ENCODE measurements at places on chromosomes 4 and X.
A peak's percentile ranks its signal among the peaks of the same experiment; 100 is the strongest.

GRCh38 chr4:3041192-3042142 is 32.9 kb downstream of the HTT-AS start:
- peak; percentile 17 for DNase-seq

- peak; percentile 76 for DNase-seq
Measured at GRCh38 chr4:76658231-76659102, 223.4 kb downstream of the SHROOM3 start.

DNA sequence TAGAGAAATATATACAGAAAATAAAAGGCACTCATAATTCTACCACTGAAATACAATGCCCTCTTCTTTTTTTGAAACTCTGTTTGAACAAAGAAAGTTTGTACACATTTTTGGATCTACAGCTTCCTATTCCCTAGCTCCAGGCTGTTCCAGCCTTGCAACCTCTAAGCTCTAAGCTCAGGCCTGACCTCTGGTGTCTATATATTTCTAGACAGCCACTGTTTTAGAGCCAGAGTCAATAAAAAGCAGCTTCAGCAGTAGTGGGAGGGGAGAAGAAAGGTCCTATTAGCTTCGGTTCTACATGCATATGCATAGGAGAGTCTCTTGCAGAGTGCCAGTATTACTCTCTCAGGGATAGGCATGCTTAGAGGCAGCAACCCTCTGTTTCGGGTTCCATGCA is 39.7 kb downstream of the CLDN2 start:
- DNase-seq: no peak

DNA sequence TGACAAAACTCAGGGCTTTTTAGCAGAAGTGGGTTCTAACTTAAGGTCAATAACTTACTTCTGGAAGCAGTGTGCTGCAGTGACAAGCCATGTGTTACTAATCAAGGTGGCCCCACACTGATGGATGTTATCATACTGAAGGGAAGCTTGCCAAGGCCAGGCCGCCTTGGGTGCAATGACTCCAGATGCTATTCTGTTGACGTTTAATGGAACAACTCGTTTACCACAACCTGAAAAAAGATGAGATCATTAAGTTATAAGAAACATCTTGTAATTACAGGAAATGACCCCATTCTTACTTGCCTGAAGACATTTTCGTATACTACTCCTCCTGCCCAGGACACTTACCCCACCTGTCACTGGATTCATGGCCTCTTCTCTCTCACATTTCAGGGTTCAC is 38.9 kb upstream of the TMPRSS11D start:
- peak; percentile 3 for DNase-seq

GRCh38 chrX:69603566-69604194 is 12.2 kb upstream of the EDA start:
- DNase-seq: no peak

DNA sequence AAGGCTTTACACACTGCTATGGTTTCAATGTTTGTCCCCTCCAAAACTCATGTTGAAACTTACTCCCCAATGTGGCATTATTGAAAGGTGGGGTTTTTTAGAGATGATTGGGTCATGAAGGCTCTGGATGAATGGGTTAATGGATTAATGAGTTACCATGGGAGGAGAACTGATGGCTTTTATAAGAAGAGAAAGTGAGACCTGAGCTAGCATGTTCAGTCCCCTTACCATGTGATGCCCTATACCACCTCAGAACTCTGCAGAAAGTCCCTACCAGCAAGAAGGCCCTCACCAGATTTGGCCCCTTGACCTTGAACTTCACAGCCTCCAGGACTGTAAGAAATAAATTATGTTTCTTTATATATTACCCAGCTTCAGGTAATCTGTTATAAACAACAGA is 68.9 kb upstream of the CAPN6 start:
- DNase-seq: no peak

DNA sequence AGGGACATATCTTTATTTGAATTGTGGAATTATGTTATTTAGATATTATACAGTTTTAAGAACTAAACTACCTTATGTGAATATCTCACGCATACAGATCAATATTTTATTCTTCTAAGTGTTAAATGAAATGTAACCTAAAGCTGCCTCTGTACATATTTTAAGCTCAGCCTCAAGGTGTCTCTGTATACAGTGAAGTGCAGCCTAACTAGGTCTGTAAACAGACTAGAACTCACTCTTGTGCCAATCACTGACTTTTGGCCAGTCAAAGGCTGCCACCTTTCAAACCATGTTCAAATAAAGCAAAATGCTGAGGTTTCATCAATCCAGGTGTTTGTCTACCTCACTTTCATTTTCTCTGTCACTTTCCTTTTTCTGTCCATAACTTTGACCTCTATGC is 1074.5 kb upstream of the PRKX start:
- DNase-seq: no peak

DNA sequence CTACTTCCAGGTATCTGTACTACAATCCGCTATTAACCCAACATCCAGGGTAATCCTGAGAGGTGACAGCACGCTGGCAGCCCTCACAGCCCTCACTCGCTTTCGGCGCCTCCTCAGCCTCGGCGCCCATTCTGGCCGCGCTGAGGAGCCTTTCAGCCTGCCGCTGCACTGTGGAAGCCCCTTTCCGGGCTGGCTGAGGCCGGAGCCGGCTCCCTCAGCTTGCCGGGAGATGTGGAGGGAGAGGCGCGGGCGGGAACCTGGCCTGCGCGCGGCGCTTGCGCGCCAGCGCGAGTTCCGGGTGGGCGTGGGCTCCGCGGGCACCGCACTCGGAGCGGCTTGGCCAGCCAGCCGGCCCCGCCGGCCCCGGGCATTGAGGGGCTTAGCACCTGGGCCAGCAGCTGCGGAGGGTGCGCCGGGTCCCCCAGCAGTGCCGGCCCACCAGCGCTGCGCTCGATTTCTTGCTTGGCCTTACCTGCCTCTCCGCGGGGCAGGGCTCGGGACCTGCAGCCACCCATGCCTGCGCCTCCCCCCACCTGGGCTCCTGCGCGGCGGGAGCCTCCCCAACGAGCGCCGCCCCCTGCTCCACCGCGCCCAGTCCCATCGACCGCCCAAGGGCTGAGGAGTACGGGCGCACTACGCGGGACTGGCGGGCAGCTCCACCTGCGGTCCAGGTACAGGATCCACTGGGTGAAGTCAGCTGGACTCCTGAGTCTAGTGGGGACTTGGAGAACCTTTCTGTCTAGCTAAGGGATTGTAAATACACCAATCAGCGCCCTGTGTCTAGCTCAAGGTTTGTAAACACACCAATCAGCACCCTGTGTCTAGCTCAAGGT is 87.3 kb downstream of the PRSS12 start:
- DNase-seq: no peak

DNA sequence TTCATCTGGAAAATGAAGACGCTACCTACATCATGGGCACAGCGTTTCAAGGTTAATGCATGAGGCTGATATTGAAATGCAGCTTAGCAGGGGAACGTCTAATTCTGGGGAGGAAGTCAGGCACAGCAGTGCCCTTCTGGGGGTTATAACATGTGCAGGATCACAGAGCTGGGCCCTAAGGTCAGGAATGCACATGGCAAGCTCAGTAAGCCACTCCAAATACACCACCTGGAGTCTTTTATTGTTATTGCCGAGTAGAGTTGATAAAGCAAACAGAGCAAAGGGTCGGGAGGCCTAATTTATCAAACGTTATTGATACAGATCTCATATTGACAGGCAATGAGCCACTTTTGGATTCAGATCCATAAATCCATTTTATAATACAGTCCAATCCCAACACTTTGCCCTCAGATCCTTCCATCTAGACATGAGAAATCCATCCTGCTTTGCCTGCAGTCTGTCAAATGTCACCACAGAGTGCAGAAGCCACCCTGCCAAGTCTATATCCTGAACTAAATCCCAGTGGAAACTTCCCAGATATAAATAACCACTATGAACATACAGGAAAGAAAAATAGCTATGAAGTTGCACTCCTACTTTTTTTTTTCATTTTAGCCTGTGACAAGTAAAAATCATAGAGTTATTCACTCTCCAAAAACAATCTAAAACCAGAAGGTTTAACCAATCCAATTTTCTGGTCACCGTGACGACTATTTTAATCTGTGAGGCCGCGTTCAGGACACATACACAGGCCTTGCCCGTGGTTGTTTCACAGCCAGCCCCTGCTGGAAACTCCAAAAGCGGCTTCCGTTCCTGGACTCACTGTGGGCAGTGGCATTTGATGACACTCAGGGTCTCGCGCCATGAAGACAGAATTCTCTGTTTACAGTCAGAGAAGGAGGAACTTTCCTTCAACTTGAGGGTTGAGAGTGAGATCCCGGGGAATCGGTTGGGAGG is 335.4 kb downstream of the DHX15 start:
- no peak for DNase-seq

GRCh38 chrX:154727871-154728270 is 23.0 kb downstream of the GAB3 start:
- DNase-seq: peak; percentile 46
